Left renal pelvis (tissue), 4 donors: ENCODE measurements at places on chromosomes 3 and 15. TPM values are rescaled to one million over a fixed set of nuclear protein-coding genes. Genes with fewer than 3 reads are reported as not detected.

The P2RY12 gene
- 1.3 TPM for polyA plus RNA-seq

The GPD1L gene
- polyA plus RNA-seq, result 24.3 TPM

The FAM107A gene
- 3.5 TPM for polyA plus RNA-seq

The IL17RE gene
- 1.8 TPM for polyA plus RNA-seq

The HHATL gene
- polyA plus RNA-seq, result 0.37 TPM
